ENCODE measurements at places on chromosomes 2 and 18.

DNA sequence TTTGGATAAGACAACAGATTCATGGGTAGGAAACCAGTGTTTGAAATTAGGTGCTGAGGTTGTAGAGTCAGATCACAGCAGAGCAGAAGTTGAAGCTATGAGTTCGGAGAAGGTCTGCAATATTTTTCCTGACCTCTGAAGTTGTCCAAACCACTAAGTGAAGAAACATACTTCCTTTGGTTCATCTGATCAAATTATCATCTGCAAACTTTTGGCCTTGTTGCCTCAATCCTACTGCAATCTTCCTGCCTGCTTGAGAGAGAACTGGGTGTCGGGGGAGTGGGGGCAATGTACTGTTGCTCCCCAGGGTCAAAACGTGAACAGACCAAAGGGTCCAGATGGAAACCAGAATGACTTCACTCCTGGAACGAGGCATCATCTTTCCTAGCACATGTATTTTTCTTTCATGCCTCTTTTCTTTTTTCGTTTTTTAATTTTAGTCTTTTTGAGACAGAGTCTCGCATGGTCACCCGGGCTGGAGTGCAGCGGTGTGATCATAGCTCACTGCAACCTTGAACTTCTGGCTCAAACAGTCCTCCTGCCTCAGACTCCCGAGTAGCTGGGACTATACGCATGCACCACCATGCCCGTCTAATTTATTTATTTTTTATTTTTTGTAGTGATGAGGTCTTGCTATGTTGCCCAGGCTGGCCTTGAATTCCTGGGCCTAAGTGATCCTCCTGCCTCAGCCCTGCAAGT is 42.7 kb downstream of the RAB31 start:
- no peak for DNase-seq

- no peak for DNase-seq
Measured at GRCh38 chr2:71749671-71750101, 296.3 kb downstream of the DYSF start.

DNA sequence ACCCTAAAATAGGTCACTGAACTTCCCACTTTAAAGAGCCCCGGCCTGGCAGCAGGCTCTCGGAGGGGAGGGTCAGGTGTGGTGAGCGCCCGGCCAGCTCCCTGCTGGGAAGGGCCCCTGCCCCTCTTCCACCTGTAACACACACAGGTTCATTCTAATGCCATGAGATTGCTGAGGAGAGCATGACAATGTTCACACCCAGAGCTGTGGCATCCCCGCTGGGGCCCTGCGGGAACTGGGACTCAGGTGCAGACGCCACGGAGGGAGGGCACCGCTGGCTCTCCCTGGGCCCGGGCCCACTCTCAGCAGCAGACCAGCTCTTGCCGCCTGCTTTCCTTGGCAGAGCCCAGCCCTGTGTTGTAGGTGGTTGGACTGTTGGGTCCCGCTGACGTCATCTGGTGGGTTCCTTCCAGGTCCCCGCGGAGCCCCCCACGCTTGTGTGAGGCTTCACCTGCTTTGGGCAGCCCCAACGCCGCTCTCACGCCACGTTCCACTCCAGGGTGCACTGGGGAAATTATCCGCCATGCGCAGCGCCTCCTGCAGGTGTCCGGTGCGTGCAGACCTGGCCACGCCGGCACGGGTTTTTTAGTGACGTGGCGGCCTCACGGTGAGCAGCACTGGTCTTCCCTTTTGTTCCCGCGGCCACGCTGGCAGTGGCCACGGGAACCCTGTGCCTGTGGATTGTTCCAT is 50.4 kb upstream of the KCNG2 start:
- no peak for DNase-seq

GRCh38 chr2:37984176-37984575 is 59.1 kb downstream of the RMDN2 start:
- DNase-seq, result no peak

DNA sequence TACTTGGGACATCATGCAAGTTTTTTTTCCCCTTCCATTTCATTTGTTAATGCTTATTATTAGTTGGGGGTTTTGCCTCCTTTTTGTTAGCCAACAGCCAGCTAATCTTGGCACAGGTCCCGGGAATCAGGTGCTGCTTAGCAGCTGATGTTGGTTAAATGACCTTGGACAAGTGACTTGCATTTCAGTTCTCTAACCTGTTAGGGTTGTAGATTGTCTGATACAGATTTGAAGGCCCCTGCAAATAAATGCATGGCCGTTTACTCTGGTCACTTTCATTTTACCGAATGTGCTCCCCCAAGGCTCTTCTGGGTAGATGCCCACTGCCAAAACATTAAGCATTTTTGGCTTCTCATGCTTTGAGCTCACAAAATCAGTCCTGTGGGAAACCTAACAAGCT is 120.9 kb downstream of the SPTBN1 start:
- no peak for DNase-seq

DNA sequence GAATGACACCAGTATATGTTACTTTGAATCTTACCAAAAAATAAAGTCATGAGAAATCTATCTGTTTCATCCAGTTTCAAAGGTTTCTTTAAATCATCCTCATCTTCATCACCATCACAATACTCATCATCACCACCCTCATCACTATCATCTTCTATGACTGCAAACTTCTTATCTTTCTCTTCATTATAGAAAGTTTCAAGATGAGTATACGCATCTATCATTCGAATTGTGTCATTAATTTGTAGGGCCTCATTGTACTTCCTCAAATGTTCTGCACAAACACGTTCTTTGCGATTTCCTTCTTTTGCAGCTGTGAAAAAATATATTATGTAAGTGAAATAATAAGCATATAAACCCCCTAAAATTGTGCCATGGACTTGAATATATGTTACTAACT is 34.1 kb upstream of the FAP start:
- no peak for DNase-seq

DNA sequence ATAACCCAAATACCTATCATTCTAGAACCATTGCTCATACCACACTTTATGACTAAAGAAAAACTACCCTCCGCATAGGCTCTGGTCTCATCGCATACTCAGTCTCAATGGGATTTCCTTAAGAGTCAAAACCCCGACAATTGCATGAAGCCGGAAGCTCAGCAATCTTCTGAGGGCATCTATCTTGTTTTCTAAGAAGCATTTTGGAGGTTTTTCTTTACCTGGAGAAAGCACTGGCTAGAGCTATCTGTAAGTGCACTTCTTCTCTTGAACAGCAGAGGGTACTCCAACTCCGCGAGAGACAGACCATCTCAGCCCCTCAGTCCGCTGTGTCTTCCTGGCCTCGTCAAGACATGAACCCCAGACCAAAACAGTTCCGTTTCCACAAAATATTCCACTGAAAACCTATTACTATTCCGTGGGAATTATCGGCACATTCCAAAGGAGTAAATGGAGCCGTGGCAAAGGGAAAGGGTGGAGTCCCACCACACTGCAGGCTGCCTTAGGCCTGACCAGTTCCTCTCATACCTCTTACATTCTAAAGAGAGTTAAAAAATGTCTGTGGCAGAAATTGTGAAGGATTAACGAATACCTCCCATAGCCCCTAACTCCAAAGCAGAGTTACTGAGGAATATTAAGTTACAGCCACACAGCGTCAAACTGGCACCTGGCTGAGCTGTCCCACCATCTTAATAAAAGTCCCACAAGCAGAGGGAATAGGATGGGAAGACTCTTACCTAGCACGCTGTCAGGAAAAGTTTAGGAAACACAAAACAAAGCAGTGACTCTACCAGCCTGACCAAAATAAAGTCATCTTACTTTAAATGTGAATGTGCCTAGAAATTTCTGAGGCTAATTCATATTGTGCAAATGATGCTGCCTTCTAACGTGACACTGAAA is 325.6 kb upstream of the VRK2 start:
- no peak for DNase-seq

- DNase-seq, result no peak
Measured at GRCh38 chr2:201532686-201533304, 81.3 kb downstream of the STRADB start.

DNA sequence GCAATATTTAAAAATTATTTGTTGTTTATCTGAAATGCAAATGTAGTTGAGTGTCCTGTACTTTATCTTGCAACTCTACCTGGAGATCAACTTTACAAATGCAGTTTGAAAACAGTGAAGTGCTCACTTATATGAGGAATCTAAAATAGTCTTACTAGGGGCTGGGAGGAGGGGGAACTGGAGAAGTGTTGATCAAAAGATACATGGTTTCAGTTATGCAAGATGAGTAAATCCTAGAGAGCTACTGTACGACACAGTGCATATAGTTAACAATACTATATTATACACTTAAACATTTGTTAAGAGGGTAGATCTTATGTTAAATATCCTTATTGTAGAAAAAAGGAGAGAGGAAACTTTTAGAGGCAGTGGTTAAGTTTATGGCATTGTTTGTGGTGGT is 241.9 kb downstream of the BCL11A start:
- DNase-seq, result no peak

- no peak for DNase-seq
Measured at GRCh38 chr2:143954186-143954585, 565.7 kb downstream of the ZEB2 start.

- no peak for DNase-seq
Measured at GRCh38 chr2:118031566-118031965, 17.7 kb upstream of the CCDC93 start.

GRCh38 chr2:3547915-3548314 is 10.2 kb downstream of the RNASEH1 start:
- DNase-seq, result no peak

DNA sequence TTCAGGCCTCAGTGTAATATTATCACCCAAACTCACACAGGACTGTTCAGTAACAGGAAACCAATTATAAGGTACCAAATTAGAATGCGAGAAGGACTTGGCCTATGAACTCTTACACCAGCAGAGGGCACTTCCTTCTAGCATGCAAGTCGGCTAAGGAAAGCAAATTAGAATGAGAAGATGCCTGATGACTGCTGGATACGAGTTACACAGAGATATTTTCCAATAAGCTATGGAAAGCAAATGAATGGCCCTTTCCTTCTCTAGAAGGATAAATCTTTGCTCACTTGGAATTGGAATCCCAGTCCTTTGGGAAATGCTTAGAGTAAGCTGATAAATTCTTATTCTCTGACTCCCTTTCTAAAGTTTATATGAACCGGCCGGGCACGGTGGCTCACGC is 109.8 kb downstream of the AP1S3 start:
- DNase-seq, result no peak

- DNase-seq, result no peak
Measured at GRCh38 chr18:24490539-24490938, 30.1 kb downstream of the HRH4 start.

DNA sequence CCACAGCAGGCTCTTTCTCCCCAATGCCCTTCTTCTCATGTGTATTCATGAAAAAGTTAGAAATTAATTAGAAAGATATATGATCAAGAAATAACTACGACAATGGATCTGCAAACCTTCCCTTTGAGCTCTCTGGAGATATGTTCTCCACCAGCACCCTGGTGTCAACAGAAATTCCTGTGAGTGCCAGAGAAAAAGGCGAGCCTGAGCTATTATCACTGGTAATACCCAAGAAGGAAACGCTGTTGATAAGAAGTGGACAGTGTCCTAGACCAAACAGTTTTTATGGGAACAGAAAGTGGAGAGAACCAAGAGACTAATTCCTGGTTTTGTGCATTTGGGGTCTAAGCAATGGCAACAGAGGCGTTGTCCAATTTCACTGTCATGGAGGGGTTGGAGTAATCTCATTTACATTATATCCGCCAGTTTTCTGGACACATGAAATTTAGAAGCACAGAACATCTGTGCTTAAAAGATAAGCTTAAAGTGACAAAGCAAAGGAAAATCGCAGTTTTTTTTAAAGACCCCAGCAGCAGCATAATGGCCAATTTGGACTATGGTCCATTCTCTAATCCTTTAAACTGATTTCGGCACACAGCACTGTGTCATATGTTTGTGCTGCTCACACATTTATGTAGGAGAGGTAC is 47.2 kb upstream of the CDC42EP3 start:
- no peak for DNase-seq

GRCh38 chr2:121890041-121890440 is 134.6 kb downstream of the TSN start:
- no peak for DNase-seq

- DNase-seq, result no peak
Measured at GRCh38 chr2:158131919-158132566, 30.4 kb downstream of the UPP2 start.

DNA sequence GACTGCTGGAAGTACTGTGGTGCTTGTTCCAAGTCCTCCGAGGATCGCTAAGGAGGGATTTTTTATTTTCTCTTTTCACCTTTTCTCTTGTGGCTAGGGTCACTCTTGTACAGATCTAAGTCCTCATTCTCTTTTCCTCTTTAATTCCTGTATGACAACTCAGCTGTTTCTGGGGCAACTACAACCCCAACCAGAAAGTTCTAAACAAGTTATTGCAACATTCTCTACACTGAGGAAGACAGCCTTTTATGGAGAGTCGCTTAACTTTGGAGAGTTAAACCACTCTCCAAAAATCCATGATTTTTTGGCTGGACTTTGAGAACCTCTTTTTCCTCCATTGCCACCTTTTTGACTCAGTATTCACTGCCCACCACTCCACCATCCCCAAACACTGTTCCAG is 74.0 kb upstream of the SESTD1 start:
- no peak for DNase-seq

DNA sequence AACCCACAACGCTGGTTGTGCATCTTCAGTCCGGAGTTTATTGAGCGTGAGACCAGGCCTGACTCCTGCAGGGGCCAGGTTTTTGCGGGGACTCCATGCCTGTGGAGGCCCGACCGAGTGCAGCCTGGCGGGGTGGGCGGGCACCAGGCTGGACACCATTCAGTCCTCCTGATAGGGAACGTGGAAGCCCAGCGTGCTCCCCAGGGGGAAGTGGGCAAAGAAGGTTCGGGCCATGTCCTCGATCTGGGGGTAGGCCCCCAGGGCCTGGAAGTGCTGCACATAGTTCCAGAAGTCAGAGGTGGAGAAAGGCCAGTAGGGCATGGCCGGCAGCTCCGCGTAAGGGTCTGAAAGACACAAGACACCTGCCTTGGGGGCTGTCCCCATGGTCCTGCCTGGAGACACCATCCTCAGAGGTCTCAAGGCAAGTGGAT is 1.4 kb downstream of the OTOS start:
- no peak for DNase-seq

DNA sequence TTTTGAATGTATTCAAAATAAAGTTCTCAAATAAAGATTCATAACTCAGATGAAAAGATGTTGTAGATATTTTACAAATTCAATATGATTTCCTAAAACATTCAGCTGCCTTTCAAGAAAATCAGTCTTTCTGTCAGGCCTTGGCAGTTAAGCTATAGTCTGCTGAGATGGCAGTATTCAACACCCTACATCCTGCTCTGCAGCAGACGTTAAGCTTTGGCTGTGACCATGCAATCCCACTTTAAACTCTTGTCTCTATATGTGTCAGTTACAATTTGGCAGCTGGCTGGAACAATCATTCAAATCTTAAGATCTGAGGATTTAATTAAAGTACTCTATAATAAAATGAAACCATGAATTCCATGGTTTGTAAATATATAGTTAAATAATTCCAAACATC is 567.3 kb upstream of the ZNF804A start:
- no peak for DNase-seq

DNA sequence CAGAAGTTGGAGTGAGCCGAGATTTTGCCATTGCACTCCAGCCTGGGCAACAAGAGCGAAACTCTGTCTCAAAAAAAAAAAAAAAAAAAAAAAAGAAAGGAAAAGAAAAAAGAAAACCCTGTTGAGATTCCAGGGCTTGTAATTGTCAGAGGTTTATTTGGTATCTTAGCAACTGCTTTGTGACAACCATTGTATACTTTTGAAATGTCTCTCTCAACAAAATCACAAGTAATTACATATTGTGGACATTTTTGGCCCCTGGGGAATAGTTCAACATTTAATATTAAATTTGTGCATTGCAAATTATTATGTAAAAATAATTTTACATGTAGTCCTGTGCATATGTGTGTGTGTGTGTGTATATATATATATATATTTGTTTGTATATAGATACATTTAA is 270.8 kb downstream of the GALNT13 start:
- no peak for DNase-seq

- no peak for DNase-seq
Measured at GRCh38 chr18:60935041-60935910, 398.0 kb upstream of the CDH20 start.
